ENCODE measurements at places on chromosomes 1 and 21.

- peak; percentile 36 for DNase-seq
These were observed 26.3 kb upstream of the CD34 start for GRCh38 chr1:207937204-207937603.

DNA sequence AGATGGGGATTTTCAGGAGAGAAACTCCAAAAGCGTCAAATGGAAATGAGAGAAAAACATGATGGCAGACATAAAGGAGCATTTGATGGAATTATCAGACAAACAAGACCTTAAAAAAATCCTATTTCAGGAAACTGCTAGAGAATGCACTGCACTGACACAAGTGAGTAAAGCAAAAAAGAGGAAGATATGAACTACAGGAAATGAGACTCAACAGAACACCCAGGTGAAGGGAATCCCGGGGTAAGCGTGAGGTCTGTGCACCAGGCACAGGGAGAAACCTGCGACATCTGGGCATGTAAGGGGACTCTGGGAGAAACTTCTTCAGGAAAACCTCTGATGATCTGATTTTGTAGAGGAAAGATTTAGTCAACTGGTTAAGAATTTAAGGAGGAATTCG lies 2.8 kb downstream of the TARBP1 start:
- no peak for DNase-seq

DNA sequence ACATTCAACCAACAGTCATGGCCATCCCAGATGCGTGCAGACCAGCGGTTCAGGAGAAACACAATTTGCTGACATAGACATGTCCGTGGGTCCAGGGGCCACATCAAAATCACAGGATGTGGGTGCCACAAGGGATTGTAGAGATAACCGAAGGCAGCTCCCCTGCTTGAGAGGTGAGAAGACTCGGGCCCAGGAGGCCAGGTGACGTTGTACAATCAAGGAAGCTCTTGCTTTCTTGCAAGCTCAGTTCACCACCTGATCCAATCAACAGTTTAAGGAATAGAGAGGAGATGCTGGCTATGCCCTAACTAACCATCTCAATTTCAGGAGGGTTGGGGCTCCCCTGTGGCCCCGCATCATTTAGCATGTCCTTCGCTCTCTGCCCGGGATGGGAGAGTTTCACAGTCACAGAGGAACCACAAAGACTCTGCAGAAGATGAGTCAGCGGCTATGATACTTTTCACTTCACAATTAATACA lies 19.5 kb downstream of the UBASH3A start:
- DNase-seq: no peak

DNA sequence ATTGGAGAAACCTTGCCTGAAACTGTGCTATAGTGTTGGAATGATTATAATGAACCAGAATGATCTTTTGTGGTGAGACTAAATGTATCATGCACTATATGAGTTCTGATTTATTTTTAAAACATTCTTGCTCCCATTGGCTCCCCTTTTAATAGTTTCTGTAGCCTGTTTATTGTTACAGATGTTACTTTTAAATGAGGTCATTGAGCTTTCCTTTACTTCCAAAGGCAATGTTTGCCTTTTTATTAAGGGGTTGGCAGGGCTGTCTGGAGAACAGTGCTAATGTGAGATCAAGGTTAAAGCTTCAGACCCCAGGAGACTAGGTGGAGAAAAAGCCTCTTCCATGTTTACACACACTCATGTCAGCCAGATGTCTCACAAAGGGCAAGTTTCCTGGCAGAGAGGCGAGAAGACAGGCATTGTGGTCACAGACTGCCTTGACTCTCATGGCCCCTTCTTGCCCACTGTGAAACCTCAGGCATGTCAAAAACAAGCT lies 120.6 kb upstream of the RAVER2 start:
- peak; percentile 83 for DNase-seq

DNA sequence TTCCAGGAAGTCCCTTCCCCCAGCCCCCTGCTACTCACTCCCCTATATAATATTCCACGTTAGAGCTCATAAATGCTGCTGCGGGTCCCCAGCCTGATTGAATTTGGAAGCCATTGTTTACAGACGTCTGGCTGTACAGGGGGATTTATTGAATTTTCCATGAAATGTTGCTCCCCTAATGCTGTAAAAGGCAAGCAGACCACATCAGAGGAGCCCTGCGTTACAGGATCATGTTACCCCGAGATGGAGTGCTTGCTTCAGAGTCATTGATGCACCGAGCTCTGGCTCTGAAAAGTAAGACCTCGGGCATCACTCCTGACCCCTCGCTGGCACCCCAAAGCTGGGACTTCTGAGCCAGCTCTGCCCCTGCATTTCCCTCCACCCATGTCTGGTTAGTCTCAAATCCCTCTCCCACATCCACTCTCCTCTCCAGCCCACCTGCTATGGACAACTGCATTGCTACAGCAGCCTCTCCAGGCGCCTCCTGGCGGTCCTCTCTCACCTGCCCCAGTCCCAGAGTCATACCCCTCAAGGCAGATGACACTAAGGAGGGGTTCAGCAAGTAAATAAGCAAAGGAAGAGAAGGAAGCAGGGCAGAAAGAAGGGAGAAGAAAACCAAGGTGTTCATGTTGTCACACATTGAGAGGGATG lies 127.8 kb downstream of the TMEM53 start:
- no peak for DNase-seq

- DNase-seq: peak; percentile 44
These were observed 14.9 kb upstream of the MED18 start for GRCh38 chr1:28313702-28314546.

DNA sequence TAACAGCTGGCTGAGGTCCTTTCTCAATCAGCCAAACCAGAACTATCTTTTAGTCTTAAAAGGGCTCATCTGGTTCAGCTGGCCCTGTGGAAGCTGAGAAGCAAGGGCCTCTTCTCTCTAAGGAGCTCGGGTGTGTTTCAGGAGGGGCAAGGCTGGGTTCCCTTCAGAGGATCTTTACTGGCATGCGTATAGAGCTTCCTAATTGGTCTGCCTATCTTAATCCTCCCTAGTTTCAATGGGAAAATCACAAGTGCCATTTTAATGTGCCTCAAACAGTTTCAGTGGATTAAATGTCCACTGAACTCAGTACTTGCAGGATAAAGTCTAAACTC lies 81.5 kb upstream of the LBR start:
- no peak for DNase-seq

DNA sequence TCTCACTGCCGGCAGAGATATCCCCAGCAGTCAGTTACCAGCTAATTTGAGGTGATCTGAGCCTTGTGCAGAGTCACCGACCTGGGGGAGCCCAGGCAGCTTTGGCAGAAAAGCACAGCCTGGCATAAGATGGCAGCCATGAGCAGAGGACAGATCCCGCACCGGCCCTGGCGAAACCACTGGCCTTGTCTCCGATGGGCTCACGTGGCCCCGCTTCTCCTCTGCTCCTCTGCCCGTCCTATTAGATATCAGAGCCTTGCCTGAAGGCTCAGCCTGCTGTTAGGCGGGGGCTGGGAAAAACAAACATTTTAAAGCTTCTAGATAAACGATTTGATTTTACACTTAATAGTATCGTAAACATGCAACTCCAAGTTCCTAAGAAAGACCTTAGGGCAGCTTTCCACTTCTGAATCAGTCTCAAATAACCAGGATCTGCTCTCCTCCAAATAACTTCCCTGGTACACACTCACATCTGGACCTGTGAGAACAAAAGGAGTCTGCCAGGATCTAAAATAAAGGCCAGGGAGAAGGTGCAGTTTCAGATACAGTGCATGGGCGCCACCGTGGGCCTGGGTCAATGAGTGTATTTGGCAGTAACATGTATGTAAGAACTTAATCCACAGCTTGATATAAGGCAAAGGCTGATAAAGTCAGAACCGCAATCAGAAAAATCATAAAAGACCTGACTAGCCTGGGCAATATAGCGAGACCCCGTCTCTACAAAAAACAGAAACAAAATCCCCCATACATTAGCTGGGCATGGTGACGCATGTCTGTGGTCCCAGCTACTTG lies 10.0 kb downstream of the EDARADD start:
- DNase-seq: no peak

- no peak for DNase-seq
These were observed 145.6 kb downstream of the CAMTA1 start for GRCh38 chr1:6930732-6931300.

All from AG10803 (cell line).